SHP77 treated with DMSO at 0.1 percent for 48 hours (cell line): ENCODE measurements at places on chromosomes 13 and 19.

- no peak for DNase-seq
These were observed 200.5 kb downstream of the POU4F1 start for GRCh38 chr13:78402708-78403400.

DNA sequence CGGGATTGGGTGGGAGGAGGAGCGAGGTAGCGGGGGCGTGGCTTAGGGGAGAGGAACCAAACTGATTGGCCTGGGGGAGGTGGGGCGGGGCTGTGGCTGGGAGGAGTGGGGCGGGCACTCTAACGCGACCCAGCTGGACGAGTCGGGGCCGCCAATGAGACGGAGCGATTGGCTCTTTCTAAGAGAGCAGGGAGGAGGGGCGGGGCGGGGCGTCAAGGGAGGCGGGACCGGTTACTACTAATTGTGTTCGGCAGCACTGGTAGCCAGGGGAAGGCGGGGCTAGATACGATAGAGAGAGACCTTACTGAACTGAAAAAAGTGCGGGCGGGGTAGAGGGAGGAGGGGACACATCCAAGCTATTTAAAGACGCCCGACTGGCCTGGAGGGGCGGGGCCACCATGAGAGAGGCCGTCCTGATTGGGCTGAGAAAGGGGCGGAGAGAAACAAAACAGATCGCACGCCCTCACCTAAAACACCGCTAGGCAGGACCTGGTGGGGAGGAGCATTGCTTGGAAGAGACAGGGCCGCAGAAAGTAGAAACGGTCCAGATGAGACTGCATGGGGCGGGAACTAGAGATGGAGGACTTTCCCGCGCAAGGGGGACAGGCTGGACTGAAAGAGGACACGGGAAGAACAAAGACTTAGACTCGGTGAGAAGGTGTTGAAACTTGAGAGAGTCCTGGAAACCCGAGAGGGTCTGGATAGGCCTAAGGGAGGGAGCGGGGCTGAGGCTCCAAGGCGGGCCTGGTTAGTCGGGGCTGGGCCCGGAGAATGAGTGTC lies at the start of gene KCNC3:
Gene KCNC3 (minus strand): TSS at position 232 of the 780 bp plus-strand sequence. CDS start 295 bp downstream, outside the sequence.
- peak; percentile 99 for DNase-seq

- DNase-seq: no peak
These were observed 10.0 kb downstream of the ATP7B start for GRCh38 chr13:52001120-52001731.

GRCh38 chr13:29472332-29472961 lies 123.0 kb downstream of the SLC7A1 start:
- DNase-seq: peak; percentile 34

DNA sequence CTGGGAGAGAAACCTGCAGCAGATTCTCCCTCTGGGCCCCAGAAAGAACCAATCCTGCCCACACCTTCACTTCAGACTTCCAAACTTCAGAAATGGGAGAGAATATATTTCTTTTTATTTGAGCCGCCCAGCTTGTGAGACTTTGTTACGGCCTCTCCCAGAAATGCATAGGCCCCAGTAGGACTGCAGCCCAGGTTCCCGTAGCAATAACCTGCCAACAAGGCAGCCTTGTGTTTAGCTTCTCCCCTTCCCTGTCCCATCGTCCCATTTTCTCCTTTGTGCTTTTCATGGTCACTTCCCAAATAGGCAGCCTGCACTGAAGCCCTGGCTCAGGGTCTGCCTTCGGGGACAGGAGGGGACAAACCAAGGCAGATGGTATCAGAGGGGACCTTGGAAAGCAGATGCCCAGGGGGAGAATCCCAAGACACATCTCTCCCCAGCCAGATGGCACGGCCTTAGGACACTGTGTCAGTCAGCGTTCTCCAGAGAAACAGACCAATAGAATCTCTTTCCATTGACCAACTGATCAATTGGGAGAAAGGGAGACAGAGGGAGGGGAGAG lies 3.7 kb upstream of the ARHGEF7 start:
- no peak for DNase-seq

- DNase-seq: no peak
These were observed 2.3 kb upstream of the COMP start for GRCh38 chr19:18793144-18794028.

DNA sequence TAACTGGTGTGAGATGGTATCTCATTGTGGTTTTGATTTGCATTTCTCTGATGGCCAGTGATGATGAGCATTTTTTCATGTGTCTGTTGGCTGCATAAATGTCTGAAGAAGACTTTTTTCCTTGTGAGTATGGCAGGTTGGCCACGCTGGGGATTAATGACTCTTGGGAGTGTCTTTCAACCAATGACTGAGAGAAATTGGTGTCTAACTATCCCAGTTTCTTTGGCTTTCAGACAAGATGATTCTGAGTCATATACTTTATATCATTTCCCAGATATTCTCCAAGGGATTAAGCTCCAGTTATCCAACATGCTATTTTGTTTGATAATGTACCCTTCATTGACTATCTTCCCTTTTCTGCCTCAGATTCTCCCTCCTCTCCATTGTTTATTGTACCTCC lies 35.5 kb upstream of the CSNK1A1L start:
- DNase-seq: no peak

- no peak for DNase-seq
These were observed 103.8 kb downstream of the SLC10A2 start for GRCh38 chr13:102962430-102962829.
